ENCODE measurements at places on chromosomes 2 and 18.

GRCh38 chr18:38930881-38931753 lies 1365.5 kb upstream of the CELF4 start:
- no peak for DNase-seq

- DNase-seq = no peak
Measured at GRCh38 chr2:61707984-61708852, 145.6 kb downstream of the FAM161A start.

DNA sequence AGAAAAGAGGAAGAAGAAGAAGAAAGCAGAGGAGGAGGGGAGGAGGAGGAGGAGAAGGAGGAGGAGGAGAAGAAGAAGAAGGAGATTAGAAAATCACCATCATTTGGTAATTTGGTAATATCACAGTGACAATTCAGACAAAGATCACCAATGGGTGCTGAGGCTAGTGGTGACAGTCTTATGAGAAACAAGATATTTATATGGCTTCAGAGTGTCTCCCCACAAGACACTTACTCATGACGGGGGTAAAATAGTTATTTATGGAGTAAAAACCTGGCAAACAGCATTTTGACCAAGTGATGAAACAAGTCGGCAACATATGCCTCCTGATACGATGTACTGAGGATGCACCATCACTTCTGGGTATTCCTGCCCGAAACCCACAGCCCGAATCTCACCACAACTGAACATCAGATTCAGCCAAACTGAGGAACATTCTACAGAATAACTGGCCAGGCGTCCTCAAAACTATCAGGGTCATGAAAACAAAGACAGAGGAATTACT lies 4.9 kb downstream of the ASPRV1 start:
- no peak for DNase-seq

GRCh38 chr2:171057575-171057974 lies 103.1 kb downstream of the TLK1 start:
- DNase-seq = no peak

GRCh38 chr2:152743002-152743401 lies 24.6 kb downstream of the ARL6IP6 start:
- no peak for DNase-seq

DNA sequence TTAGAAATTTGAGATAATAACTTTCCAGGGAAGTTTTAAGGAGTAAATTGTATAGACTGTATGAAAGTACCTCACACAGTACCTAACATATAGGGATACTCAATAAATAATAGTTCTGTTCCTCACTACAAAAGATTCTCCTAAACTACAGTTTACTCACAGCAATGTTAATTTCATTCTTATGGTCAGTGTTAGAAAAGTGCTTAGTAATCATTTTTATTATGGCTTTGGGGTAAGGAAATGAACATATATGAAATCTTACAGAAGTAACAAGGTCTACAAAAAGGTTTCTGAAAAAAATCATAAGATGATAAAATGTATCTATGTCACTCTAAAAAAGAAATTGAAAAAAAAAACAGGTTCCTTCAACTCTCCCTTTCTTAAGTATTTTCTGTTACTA lies 67.2 kb downstream of the IKZF2 start:
- DNase-seq = no peak

DNA sequence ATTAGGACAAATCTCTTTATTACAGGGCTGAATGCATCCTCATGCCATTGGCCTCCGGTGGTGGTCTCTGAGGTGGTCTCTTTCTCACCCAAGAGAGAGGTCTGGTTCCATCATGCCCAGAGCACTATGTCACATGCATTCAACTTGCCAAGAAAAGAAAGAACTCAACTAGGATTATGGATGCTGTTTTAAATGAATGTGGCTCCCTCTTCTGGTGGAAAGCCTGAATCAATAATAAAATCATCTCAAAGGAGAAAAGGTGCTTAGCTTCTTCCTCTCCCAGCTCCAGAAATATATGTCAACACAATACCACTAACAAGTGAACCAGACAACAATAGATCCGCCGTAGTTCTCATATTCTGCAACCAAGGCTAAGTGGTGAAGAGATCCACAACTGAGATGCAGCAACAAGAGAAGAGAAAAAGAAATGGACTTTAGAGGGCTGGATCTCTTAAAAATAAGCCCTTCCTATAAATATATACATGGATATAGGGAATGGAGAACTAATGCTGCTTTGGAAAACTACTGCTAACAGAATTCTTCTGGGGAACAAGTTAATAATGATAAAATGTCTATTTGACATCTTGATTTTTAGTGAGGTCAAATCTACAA lies 396.8 kb downstream of the NCKAP5 start:
- no peak for DNase-seq

DNA sequence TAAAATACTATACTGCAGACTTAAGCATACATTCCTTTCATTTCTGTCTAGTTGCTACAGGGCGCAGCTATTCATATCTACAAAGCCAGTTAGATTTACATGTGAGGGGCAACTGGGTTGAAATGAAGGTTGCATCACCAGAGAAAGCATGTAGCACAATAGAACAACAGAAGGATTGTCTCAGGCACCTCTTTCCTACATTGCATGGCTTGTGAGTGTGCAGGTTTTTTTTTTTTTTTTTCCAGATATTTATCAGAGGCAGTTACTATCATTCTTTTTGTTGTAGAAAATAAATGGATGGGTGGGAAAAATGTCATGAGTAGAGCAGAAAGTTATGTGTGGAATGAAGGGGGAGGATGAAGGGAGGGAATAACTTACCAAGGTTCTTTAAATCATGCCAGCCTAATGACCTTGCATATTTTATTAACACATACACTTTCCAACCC lies 86.8 kb downstream of the ERBB4 start:
- no peak for DNase-seq

GRCh38 chr2:62814123-62814522 lies 108.6 kb downstream of the EHBP1 start:
- no peak for DNase-seq

GRCh38 chr2:219261024-219261855 lies 7.5 kb upstream of the TUBA4A start:
- no peak for DNase-seq

DNA sequence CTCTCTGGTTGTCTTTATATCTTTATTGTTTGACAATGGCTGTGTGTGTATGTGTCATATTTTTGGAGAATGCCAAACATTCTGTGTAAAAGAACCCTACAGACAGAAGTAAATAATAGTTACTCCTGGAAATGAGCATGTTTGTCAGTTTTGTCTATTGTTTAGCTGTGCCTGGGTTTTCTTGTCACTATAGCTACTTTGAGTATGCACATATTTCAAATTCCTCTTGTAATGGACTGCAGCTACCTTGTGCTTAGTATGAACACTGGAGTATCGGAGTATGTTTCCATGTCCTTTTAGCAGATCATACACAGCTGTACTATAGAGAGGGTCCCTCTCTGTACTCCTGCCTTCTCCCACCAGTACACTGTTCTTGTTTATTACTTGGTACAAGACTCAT lies 58.0 kb upstream of the DOCK10 start:
- no peak for DNase-seq

DNA sequence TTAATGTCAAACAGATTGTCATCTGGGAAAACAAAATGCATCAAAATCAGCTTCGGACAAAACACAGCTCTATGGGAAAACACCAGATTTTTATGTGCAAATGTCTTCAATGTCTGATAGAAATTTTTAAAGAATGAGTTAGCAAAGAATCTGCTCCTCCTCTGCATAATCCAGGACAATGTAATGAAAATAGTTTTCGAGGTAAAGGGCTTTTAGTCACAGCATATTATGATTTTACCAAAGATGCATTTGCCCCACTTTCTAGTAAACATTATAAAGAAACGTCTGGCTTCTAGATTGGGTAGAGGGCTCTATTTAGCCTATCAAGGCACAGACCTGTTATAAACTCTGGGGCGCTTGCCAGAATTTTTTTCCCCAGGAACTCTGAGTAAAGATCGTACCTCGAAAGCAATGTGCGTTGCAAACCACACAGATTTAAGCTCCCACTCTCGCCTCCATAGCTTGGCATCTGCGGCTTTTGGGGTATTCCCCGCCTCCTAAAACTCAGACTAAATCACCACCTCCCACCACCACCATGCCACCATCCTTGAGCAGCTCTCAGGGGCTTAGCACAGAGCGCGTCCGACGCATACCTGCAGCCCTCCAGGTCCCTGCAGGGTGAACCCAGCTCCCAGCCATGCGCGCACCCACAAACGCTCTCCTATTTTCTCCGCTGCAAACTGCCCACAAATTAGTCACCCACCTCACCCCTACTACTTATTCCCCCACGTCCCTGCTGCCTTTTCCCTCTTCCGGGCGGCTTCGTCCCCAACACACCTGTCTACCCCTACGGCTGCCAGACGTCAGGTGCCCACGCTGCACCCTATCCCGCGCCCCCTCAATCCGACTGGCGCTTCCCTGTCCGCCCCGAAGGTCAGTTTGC lies 829 bp downstream of the ACVR1C start:
- DNase-seq = peak; percentile 50

DNA sequence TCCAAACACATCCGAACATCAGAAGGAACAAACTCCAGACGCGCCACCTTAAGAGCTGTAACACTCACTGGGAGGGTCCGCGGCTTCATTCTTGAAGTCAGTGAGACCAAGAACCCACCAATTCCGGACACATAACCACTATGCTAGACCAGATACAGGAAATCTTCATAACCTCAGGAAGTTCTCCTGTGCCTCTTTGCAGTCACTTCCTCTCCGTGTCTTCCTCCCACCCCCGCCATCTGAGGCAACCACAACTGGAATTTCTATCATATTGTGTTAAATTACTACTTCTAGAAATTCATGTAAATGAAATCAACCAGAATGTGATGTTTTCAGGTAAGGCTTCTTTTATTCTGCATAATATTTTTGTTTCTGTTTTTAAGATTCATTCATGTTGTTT lies 631.0 kb upstream of the NXPH2 start:
- DNase-seq = no peak

GRCh38 chr2:233259730-233260129 lies 8.3 kb downstream of the ATG16L1 start:
- DNase-seq = no peak

DNA sequence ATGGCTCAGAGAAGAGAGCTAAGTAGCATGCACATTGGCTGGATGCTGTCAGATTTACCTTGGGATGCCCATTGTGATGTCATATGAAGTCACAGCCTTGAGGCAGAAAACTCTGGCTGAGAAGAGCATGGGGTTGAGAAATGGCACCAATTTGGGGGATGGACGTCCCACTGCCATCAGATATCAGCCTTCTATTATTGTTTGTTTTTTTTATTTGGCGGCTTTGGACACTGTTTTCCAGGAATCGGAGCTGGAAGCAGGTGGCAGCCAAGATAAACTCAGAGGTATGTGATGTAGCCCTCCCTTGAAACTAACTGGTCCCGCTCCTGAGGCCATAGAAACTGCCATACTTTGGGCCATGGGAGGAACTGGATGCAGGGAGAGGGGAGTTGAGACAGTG lies 40.6 kb downstream of the GCKR start:
- DNase-seq = no peak

DNA sequence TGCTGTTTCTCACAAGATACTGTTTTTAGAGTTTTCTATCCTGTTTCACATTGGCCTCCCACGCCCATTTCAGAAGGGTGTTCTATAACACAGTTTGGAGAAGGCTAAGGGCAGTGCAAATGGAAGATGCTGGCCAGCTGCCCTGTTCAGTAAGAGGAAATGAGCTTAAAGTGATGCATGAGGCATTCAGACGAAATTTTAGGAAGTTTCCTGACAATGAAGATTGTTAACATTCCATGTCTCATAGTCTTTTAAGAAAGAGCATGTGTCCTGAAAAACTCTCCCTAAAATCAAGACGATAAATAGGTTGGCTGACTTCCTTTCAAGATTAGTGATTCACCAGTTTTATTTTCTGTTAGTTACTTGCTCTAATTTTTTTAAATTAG lies 484.2 kb upstream of the NRP2 start:
- no peak for DNase-seq

DNA sequence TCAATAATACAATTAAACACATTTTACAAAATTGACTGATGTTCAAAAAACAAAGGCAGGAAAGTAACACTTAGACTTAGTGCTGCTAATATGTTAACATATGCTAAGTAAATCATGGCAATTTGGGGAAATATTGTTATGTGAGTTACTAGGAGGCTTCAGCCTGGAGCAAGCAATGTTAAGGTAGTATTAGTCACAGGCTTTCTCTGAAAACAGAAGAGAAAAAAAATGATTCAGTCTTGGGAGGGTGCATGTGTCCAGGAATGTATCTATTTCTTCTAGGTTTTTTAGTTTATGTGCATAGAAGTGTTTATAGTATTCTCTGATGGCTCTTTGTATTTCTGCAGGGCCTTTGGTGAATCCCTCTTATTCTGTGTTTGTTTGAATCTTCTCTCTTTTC lies 345.8 kb upstream of the TFPI start:
- DNase-seq = no peak

DNA sequence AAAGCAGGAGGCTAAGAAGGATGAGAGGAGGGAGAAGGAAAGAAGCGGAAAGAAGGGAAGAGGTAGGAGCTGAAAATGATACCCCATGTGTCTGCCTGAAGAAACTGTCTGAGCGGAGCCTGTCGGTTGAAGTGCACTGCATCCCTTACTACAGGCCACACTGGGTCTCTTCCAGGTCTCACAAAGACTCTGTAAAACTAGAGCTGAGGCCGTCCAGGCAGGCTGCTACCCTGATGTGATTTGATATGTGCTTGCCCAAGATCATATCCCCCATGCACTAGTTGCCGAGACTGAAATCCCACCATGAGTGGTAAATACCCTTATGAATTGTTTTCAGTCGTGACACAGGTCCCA lies 134.4 kb downstream of the MAIP1 start:
- DNase-seq = no peak

GRCh38 chr2:160268151-160268781 lies 68.2 kb upstream of the ITGB6 start:
- DNase-seq = no peak

DNA sequence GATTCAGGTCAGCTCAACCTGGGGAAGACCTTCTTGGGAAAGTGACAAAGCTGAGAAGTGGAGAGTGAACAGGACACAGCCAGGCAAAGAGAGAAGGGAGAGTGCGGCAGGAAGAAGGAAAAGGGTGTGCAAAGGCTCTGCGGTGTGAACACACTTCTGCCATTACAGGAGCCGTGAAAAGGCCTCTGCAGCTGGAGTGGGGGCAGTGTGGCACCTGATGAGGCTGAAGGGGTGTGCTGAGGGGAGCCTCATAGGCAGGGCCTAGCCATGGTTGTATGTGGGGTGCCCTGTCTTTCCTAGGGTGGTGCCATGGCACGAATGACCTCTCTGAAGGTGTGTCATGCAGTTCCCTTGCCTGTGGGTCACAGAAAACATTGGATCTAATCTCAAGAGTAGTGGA lies 347.6 kb downstream of the CYRIA start:
- DNase-seq = no peak

Measured in activated CD8-positive, alpha-beta memory T cell treated with anti-CD3 and anti-CD28 coated beads, Interleukin-2, amount 50 U/mL, for 4 hours (primary cell).